ENCODE measurements at places on chromosomes 13 and 19. TPM values are rescaled to one million over a fixed set of nuclear protein-coding genes. Genes with fewer than 3 reads are reported as not detected.

GRCh38 chr13:57346786-57347185, 179.8 kb downstream of the PRR20E start:
- no peaks in the 10 kb centered on the region for H3K4me1 ChIP-seq
- no peaks in the 10 kb centered on the region for H3K36me3 ChIP-seq
- no peak overlapping the region for H3K4me3 ChIP-seq
- H3K27ac ChIP-seq, result no peak overlapping the region
- H3K27me3 ChIP-seq, result no peaks in the 10 kb centered on the region
- DNase-seq, result no peak

GRCh38 chr19:2507109-2507508, 31.2 kb downstream of the GADD45B start:
- no peak for DNase-seq
- H3K27ac ChIP-seq, result peak overlapping the region; percentile 55
- peaks cover 11% of the 10 kb centered on the region for H3K4me1 ChIP-seq
- H3K36me3 ChIP-seq, result no peaks in the 10 kb centered on the region
- H3K27me3 ChIP-seq, result no peaks in the 10 kb centered on the region
- peak overlapping the region; percentile 36 for H3K4me3 ChIP-seq

- no peak overlapping the region for H3K4me3 ChIP-seq
- no peak for DNase-seq
- no peaks in the 10 kb centered on the region for H3K4me1 ChIP-seq
- no peaks in the 10 kb centered on the region for H3K27me3 ChIP-seq
- no peaks in the 10 kb centered on the region for H3K36me3 ChIP-seq
Measured at GRCh38 chr13:93079294-93079693, 147.3 kb upstream of the GPC6 start.

- H3K36me3 ChIP-seq, result no peaks in the 10 kb centered on the region
- H3K27me3 ChIP-seq, result peaks cover 8% of the 10 kb centered on the region
- DNase-seq, result no peak
Measured at GRCh38 chr13:23626700-23627099, 56.5 kb downstream of the TNFRSF19 start.

GRCh38 chr13:30113983-30114570, 193.3 kb downstream of the KATNAL1 start:
- H3K4me1 ChIP-seq, result peaks cover 6% of the 10 kb centered on the region
- no peak for DNase-seq
- no peaks in the 10 kb centered on the region for H3K36me3 ChIP-seq
- no peak overlapping the region for H3K27ac ChIP-seq

DNA sequence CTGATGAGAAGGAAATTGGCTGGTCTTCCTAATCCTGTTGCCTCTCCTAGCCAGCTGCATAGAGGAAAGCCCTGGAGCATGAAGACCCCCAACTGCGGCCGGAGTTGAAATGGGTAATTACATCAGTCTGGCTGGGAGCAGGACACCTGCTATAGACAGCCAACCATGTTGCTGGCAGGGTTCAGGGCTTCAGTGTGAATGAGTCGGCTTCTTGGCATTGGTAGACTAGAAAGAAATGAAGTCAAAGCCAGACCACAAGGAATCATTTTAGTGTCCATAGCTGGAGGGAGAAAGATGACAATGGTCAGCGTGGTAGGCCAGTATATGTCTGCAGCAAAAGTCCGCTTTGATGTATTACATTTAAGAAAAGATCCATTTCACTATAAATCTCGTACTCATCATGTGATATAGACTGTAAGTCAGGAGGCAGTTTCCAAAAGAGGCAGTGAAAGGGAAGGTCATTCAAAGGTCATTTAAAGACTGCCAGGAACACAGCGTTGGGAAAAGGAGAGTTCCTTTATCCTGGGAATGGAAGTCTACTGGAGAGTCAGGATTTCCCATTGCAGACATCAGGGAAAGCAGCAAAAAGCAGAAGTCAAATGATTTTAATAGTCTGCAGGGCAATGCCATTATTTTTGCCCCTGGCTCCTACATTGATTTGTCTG, 262.7 kb downstream of the DNAJC15 start:
- H3K4me3 ChIP-seq, result no peak overlapping the region
- H3K27me3 ChIP-seq, result peaks cover 30% of the 10 kb centered on the region
- DNase-seq, result no peak
- no peaks in the 10 kb centered on the region for H3K36me3 ChIP-seq
- no peak overlapping the region for H3K27ac ChIP-seq

DNA sequence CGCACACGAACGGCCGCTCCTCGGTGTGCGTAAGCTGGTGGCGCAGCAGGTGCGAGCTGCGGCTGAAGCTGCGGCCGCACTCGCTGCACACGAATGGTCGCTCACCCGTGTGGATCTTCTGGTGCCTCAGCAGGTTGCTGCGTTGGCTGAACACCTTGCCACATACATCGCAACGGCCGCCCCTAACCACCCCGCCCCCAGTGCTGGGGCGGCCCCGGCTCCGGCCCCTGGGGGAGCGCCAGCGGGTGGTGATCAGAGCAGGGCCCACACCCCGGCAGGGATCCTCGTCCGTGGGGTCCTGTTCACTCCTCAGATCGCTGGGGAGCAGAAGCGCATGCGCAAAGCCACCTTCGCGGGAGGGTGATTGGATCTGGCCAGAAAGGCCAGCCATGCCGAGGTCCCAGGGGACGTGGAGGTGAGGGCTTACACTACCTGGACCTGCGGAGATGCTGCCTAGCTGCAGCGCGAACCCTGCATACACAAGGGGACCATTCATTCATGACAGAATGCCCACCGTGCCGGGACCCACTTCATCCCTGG, 4.7 kb upstream of the UBE2M start:
- peak overlapping the region; percentile 67 for H3K4me3 ChIP-seq
- H3K27me3 ChIP-seq, result peaks cover 3% of the 10 kb centered on the region
- H3K36me3 ChIP-seq, result peaks cover under 1% of the 10 kb centered on the region
- H3K27ac ChIP-seq, result peak overlapping the region; percentile 100

DNA sequence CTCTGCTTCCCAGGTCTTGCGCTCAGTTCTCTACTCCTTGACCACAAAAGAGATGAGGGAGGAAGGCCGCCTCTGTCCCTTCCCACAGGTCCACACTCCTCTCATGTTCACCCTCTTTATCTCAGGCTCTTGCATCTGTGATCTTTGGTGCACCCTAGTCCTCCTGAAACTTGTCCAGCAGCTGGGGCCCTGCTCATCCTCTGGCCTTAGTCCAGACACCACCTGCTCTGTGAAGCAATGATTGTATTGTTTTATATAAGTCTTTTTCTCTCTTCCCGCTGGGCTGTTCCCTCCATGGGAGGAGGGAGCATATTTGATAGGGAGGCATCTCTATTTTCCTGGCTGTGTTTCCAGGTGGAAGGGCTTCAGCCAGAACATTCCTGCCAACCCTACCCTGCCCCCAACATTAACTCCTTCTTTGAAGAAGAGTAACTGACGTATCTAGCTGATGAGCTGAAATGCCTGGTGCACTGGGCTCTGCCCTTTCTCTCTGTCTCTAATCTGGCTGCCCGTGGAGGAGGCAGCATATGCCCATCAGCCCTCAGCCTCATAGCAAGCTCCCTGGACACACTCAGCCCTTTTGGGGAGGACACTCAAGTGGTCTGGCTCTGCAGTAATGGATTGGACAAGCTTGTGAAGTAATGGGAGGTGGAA, 38.2 kb upstream of the SIAH3 start:
- no peaks in the 10 kb centered on the region for H3K36me3 ChIP-seq
- H3K27ac ChIP-seq, result no peak overlapping the region
- no peak for DNase-seq
- H3K27me3 ChIP-seq, result peaks cover 29% of the 10 kb centered on the region

DNA sequence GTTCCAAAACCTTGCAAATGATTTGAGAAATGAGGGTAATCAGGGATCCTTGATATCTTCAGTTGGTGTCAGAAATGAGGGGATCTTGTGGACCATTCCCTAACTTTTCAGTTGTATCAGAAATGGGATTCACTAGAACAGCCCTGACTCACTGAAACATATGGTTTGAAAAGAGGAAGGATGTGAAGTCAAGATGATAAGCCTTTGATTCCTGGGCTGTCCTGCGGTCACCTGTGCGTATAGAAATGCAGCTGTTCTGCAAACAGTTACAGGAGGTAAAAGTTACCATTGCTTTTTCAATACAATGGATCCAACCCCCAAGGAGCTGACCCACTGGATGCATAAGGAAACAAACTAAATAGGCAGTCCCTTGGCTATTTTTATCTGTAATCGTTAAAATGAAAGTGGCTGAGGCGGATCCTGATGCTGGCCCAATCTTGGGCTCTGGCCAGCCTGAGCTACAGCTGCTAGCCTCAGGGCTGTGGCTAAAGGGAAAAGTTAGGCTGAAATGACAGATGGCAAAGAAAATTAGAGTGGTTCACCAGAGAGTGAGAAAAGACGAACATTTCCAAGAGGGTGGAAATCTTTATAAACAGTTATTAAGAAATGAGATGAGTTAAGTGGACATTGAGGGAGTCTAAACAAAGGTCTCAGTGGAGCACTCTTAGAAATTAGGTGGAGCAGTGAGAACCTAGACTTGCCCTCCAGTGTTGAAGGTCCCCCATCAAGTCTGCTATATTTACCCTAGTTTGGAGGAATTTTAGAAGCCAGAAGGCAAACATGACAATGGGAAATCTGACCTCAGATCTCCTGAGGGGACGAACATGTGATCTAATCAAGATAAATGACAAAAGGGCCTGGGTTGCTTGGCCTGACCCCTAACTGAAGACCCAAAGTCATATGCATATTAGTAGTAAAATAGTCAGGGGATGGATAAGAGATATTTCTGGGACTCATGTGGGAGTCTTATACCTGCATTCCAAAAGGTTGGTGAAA, 7.6 kb downstream of the SIGLECL1 start:
- H3K4me1 ChIP-seq, result peaks cover 16% of the 10 kb centered on the region
- no peaks in the 10 kb centered on the region for H3K36me3 ChIP-seq
- H3K4me3 ChIP-seq, result peak overlapping the region; percentile 21

DNA sequence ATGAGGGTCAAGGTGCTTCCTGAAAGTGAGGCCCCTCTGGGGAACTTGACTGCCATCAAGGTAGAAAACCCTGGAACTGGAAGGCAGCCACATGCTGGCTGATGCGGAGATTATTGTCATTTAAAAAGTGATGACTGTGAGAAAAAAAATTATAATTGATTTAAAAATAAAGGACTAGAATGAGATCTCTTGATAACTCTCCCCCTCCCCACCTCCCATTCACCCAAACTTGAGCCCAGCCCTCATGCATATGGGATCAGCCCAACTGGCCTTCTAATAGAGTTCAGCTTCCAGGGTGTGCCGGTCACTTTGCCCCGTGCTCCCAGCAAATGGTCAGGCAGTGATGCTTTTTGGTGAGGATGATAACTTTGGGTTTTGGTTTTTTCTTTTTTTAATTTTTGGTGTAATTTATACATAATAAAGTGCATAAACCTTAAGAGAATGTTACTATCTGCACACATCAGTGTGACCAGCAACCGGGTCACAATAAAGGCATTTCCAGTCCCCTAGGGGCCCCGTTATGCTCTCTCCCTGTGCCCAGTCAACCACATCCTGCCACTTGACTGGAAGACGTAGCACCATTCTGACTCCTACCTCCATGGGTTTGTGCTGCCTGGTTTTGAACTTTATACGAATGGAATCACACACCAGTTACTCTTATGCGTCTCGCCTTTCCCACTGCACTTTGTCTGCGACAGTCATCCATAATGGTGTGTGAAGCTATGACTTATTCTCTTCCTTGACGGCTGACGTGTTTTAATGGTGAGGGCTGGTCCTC, 187.9 kb downstream of the USP12 start:
- no peaks in the 10 kb centered on the region for H3K36me3 ChIP-seq
- H3K4me1 ChIP-seq, result peaks cover 12% of the 10 kb centered on the region
- peaks cover 11% of the 10 kb centered on the region for H3K27me3 ChIP-seq
- H3K27ac ChIP-seq, result peak overlapping the region; percentile 74

DNA sequence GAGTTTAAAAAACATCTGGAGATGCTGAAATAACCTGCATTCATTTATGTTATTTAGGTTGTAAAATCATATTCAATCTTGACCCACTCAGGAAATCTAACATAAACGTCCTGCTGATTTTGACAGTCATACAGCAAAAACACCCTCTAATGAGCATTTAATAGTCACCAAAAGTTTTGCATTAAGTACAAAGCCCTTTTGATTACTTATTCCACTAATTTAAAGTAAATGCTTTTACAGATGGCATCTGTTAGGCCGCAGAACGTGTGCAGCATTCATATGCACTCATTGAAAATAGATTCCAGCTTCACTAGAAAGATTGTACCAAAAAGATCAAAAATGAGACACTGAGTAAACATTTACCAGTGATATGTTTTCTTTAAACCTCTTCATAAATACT, 1295.1 kb downstream of the EFNB2 start:
- no peaks in the 10 kb centered on the region for H3K27me3 ChIP-seq
- H3K4me3 ChIP-seq, result no peak overlapping the region
- H3K4me1 ChIP-seq, result no peaks in the 10 kb centered on the region
- no peaks in the 10 kb centered on the region for H3K36me3 ChIP-seq
- no peak for DNase-seq

- H3K4me3 ChIP-seq, result no peak overlapping the region
- H3K27me3 ChIP-seq, result peaks cover 37% of the 10 kb centered on the region
- no peaks in the 10 kb centered on the region for H3K4me1 ChIP-seq
- no peaks in the 10 kb centered on the region for H3K36me3 ChIP-seq
Measured at GRCh38 chr19:43809762-43810696, 7.8 kb upstream of the LYPD5 start.

Gene URAD
- total RNA-seq, result not detected

Gene GFY
- total RNA-seq, result not detected

Gene AP1M2
- total RNA-seq, result not detected

Gene SIGLEC12
- total RNA-seq, result 0.70 TPM

Gene FXYD3
- not detected for total RNA-seq

Data from natural killer cell treated with Interleukin-12 subunit alpha and Interleukin-12 subunit beta and Interleukin-15 and Interleukin-18, amount 100 ng/mL, for 72 hours (primary cell).